ENCODE measurements at places on chromosomes 7 and 10. TPM values are rescaled to one million over a fixed set of nuclear protein-coding genes. Genes with fewer than 3 reads are reported as not detected.

The LRIT1 gene
- not detected for polyA plus RNA-seq

The SPACDR gene
- polyA plus RNA-seq, result 0.66 TPM

The VENTX gene
- not detected for polyA plus RNA-seq

The PNLIPRP1 gene
- polyA plus RNA-seq, result not detected

The BLNK gene
- 0.70 TPM for polyA plus RNA-seq

The CC2D2B gene
- 6.2 TPM for polyA plus RNA-seq

The AGBL3 gene
- polyA plus RNA-seq, result 0.13 TPM
